ENCODE measurements at places on chromosomes 7 and 10.

- no peak for DNase-seq
Observed at GRCh38 chr10:61834519-61834918, 67.0 kb upstream of the ARID5B start.

- no peak for DNase-seq
Observed at GRCh38 chr10:34522546-34522945, 292.6 kb downstream of the PARD3 start.

DNA sequence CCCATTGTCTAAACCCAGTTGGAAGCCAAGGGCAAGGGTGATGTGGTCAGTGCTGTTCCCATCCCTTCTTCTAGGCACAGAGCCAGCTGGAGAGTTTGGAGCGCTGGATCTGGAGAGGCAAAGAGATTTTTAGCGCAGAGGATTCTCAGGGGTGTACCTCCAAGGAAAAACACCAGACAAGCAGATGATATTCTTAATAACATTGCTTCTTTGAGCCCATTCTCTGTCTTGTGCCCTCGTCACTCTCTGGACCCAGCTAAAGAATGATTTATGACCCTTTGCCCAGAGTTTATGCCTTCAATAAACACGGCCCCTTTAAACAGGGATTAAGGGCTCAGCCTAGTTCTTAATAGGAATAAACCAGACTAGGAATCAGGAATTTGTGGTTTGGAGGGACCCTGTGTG is 4.7 kb upstream of the HIP1 start:
- DNase-seq: no peak

DNA sequence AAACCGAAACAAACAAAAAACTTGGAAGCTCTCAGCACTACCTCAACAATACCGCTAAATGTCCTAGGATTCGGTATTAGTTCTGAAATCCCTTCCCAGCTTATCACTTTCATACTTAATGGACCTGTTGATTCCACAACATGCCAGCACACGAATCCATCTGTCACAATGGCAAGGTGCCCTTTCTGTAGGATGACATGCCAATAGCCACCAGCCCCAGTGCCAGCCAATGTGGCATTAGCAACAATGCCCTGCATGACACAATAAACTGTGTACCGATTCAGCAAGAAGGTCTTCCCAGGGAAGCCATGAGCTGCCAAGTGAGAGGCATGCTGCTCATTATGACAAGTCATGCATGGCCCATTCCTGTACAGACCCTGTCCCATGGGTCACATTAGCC is 35.6 kb upstream of the CHCHD3 start:
- no peak for DNase-seq

DNA sequence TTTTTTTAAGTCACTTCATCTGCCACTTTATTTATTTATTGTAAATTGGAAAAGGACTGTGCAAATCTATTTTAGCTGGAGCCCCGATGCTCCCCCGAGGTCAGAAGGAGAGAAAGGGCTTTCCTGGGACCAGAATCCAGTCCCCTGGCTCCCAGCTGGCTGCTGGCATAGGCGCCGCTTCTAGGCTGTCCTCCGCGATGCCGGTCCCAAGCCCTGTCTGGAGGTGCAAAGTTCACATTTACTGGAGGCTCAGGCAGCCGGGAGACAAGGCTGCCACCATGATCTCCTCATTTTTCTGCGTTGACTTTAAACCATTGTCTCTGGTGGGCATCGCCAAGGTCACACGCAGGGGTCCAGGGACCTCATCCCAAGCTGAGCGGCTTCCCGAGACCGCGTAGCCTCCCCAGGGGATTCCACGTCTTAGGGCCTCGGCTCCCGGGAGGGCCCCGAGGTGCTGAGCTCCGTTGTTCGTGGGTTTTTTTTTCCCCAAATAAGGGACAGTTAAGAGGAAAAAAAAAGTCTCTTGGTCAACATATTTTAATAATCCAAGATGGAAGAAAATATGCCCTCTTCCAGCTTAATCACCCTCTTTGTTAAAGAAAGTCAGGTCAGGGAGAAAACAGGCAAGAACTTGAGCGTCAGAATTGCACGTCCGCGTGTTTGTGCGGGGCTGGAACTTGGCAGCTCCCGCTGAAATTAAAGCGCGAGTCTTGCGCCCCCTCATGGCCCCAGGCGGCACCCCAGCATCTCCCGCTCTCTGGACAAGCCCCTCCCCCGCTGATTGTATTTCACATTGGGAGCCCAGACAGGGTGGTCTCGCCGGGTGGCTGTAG is 11.9 kb downstream of the RGR start:
- DNase-seq: no peak

Measured in CD4-positive, alpha-beta memory T cell (primary cell).